ENCODE measurements at places on chromosomes 4 and X.

DNA sequence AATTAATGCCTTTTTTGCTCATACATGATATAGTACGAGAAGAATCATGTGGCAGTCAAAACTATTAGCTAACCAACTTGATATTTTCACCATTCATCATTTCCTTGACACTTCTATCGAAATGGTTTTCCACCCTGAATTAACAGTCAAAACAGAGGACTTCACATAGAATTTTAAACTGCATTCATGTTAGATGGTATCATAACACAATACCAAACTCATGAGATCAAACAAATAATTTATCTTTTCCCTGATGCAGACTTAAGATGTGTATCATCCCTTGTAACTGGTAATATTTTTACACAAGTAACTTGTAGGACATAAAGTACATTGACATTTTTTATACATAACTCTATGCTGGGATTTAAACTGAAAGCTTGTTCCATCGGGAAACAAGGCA, 18.2 kb upstream of the ANTXR2 start:
- no peak for DNase-seq

DNA sequence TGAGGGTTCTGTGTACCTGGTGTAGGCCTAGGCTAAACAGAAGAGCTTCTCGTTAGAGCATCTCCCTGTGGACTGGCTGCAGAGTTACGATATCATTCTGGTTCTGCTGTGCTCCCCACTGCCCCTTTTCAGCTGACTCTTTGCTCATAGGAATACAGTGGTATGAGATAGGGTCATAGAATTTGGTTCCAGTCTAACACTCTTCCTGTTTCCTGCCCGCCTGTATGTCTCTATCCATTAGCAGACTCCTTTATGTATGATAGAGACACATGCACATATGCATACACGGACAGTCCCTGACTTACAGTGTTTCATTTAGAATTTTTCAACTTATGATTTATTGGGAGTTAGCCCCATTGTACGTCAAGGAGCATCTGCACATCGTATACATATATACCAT, 15.3 kb downstream of the RNF4 start:
- no peak for DNase-seq

- DNase-seq = no peak
Measured at GRCh38 chr4:96993560-96993959, 1149.7 kb downstream of the STPG2 start.

DNA sequence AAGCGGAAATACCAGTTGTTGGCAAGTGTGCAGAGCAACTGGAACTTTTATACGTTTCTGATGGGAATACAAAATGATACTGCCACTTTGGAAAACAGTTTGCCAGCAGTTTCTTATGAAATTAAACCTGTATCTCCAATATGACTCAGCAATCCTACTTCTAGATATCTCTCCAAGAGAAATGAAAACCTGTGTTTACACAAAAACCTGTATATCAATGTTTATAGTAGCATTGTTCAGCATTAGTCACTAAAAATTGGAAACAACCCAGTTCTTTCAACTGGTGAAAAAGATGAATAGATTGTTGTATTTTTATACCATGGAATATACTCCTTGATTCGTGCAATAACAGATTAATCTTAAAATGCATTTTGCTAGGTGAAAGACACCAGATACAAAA, 26.8 kb downstream of the ATP7A start:
- DNase-seq = no peak

DNA sequence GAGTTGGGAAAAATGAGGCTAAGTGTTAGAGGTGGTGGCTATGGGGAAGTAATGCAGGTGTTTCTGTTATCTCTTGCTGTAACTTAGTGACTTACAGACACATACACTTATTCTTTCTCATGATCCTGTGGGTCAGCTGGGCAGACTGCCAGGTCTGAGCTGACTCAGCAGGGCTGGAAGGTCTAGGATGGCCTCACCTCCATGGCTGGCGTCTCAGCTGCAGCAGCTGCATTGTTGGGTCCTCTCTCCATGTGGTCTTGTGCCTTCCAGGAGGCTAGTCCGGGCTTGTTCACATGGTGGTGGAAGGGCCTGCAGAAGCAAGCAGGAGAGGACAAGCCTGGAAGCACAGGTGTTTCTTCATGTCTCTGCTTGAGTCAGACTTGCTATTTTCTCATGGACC, 172.7 kb downstream of the NHS start:
- no peak for DNase-seq

- DNase-seq = peak; percentile 33
Measured at GRCh38 chr4:128711361-128711760, 98.1 kb upstream of the JADE1 start.

DNA sequence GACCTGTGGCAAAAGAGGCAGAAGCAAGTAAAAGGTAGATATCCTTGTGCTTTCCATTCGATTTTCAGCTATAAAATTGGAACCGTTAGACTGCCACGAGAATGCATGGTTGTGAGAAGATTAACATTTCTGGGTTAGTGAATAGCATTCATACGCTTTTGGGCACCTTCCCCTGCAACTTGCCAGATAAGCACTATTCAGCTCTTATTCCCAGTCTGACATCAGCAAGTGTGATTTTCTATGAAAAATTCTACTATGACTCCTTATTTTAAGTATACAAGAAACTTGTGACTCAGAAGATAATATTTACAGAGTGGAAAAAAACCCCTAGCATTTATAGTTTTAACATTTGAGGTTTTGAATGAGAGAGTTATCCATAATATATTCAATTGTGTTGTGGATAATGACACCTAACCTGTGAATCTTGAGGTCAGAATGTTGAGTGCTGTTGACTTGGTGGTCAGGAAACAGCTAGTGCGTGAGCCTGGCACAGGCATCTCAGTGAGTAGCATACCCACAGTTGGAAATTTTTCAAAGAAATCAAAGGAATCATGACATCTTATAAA, 3.9 kb downstream of the FGB start:
- DNase-seq = no peak

- no peak for DNase-seq
Measured at GRCh38 chrX:109934935-109935334, 68.0 kb upstream of the TMEM164 start.

- no peak for DNase-seq
Measured at GRCh38 chr4:56731857-56732256, 50.8 kb upstream of the HOPX start.

DNA sequence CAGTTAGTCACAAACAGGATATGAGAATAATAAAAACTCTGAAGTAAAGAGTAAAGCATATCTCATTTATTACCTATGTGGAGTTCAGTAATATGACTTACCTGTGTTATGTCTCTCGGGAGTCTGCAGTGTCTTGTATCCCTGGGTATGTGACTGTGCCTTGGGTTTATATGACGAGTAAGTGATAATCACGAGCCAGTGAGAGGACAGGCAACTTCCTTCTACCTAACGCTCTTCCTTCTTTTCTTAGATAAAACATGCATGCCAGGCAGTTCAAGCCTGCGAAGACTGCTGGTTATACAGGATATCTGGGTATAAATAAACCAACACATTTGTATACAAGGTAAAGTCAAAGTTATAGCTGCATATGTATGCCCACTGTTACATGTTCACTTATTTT, at the start of gene HPGDS:
TSS of gene HPGDS (minus strand) at position 143 of the 400 bp plus-strand sequence. CDS start 8,207 bp downstream, outside the sequence.
- DNase-seq = no peak

GRCh38 chr4:4864940-4865704, 5.7 kb downstream of the MSX1 start:
- DNase-seq = no peak

DNA sequence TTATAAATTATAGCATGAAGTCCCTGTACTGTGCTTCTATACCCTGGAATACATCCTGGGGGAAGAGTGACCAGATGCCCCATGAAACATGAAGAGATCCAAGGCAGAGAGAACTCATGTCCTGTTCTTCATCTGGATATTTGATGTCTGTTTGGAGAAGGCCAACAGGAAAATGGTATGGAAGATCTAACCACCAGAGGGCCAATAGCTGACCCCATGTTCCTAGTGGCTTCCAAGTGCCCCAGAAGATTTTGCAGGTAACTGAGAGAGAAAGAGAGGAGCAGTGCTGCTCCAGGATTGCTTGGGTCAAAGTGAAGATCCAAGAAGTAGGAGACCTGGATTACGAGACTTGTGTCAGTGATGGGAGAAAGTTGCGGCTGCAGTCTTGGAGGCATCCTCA, 90.2 kb upstream of the TSPAN5 start:
- no peak for DNase-seq

- no peak for DNase-seq
Measured at GRCh38 chr4:35993606-35994005, 250.7 kb downstream of the ARAP2 start.

- peak; percentile 54 for DNase-seq
Measured at GRCh38 chrX:109818976-109819375, 85.9 kb upstream of the ACSL4 start.

GRCh38 chrX:7115557-7115956, 32.0 kb upstream of the STS start:
- DNase-seq = no peak

GRCh38 chr4:123244137-123244536, 152.5 kb upstream of the SPRY1 start:
- peak; percentile 16 for DNase-seq

DNA sequence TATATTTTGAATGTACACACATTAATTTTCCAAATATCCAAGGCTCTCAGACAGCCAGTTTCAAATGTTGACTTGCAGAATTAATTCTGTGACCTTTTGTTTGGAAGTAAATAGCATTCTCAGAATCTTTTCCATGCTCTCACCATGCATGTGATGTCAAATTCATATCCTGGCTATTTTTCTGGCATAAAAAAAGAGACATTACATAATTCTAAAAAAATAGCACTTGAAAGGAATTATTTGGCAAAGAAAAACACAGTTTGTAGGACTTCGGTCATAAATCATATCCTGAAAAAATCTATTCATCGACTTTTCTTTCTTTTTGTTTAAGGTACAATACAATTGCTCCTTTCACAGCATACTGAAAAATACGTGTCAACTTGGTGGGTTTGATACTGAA, 111.2 kb downstream of the GLRA3 start:
- no peak for DNase-seq

DNA sequence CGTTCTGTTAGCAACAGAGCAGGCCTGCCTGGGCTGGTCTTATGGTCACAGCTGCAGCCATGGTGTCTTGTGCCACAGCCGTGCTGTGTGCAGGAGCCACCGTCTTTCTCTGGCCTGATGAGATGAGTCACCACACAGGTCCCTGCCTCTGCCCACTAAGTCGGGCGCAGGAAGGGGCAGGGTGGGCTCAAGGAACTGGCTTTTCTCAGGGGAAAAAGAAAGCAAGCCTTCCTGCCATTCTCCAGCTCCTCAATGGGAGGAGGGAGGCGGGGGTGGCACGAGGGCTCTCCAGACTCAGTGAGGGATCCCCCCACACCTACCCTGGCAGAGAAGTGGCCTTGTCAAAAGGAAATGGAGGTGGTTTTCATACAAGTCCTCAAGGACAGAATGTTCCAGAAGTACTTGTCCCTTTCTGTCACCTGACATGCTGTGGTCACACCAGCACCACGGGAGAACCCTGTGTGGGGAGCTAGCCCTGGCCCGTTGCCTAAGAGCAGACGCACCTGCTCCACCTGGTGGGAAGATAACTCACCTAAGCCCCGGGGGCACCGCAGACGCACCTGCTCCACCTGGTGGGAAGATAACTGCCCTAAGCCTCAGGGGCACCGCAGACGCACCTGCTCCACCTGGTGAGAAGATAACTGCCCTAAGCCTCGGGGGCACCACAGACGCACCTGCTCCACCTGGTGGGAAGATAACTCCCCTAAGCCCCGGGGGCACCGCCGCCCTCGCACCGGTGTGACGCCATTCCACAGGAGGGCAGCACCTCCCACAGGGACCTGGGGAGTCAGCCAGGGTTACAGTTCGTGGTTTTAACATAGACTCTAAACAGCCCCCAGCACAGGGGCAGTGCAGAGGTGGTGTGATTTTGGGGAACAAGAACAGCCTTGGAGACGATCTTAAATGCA, 18.5 kb downstream of the UVSSA start:
- DNase-seq = no peak

GRCh38 chr4:184550476-184550875, 76.1 kb upstream of the IRF2 start:
- DNase-seq = no peak

DNA sequence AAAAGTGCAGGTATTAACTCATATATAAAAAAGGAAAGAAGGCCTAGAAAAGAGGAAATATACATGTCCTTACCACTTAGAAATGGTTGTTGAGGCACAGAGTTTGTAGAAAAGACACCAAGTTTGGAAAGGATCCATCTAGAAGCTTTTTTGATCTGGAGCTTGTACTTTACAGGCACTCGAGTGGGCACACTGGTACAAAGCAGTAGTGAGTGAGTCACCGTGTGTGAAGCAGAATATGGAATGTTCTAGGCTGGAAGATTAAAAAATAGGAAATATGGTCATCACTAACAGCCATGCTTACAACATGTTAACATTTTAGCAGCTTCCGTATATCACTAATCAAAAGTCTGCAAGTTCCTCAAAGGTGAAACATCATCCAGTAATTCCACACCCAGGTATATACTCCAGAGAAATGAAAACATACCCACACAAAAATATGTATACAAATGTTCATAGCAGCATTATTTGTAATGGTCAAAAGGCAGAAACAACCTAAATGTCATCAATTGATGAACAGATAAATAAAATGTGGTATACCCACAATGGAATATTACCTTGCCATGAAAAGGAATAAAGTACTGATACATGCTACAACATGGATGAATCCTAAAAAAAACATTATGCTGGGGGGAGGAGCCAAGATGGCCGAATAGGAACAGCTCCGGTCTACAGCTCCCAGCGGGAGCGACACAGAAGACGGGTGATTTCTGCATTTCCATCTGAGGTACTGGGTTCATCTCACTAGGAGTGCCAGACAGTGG, 69.5 kb downstream of the FRYL start:
- no peak for DNase-seq

- peak; percentile 40 for DNase-seq
Measured at GRCh38 chrX:49844611-49845010, 15.5 kb downstream of the PAGE4 start.

DNA sequence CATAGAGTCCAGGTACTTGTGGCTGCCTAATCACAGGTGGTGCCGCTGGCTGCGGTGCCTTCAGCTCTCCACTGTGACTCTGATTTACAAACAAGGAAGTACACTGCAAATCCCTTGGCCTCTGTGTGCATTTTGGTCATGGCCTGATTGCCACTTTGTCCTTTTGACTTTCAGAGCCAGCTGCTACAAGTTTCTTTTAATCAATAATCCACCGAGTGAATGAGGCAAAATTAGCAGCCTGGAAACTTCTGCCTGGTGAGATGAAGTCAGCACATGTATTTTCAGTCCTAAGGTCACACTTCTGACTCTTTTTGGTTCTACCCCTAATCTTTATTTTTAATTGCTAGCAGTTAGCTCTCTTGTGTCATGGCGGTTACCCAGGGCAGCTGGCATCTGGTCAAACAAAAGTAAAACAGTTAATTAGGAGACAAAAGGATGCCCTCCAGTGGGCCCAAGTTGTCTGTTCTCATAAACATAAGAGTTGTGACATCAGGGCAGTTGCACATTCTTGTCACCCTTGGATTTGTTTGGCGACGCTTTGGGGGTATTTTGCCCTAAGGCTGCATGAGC, 62.3 kb upstream of the LNX1 start:
- DNase-seq = no peak

DNA sequence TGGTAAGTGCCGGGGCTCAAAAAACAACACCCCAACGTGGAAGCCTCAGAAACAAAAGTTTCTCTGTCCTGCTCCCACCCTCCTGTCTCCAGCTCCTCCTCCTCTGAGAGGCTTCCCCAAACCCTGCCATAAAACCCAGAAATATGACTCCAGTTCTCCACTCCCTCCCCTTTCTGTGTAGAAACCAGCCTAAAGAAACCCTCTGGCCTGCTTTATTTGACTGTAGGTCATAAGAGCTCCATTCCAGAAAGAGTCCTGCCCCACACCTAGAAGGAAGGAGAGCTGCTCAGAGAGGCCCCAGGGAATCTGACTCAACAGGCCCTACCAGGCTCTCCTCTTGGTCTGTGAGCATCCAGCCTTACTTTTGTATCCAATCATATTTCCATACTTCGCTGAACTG, 872 bp upstream of the S100P start:
- no peak for DNase-seq

Data from D341Med (cell line).